ENCODE measurements at places on chromosomes 4 and X.

- no peak overlapping the region for H3K4me3 ChIP-seq
- peak overlapping the region; percentile 36 for H3K27ac ChIP-seq
- peak; percentile 79 for DNase-seq
- H3K27me3 ChIP-seq, result peaks cover 12% of the 10 kb centered on the region
- H3K4me1 ChIP-seq, result peaks cover 12% of the 10 kb centered on the region
- H3K36me3 ChIP-seq, result peaks cover 59% of the 10 kb centered on the region
These were observed 41.7 kb downstream of the BCORL1 start for GRCh38 chrX:130024127-130024526.

DNA sequence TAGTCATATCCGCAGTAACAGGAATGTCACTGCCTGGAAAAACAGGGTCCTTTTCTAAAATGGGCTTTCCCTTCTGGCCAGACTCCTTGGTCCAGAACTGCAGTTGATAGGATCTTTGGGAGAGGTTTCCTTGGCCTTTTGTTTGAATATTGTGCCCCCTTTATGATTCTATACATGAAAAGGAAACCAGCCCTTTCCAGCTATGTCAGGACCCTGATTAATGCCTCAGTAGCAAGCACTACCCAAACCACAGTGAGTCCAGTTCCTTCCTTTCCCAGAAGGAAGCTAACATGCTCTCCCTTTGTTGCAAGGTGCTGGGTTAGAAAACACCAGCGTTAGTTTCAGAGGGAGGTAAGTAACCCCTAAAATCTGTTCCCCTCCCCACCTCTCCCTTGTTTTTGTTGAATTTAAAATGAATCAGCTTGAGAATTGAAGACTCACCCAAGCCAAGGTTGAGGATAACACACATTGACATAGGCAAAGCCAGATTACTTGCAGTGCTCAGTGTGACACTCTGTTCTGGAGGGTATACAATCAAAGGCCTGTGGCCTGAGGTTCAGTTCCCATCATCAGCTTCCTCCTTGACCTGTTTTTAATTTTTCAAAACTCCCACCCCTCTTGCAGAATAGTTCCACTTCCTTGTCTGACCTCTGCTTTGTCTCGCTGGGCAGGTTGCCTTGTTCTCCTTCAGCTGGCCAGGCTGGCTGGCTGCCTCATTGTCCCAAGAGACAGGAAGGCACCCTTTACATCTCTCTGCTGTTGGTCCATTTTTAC is 87.6 kb upstream of the PLAC1 start:
- no peak for DNase-seq
- no peaks in the 10 kb centered on the region for H3K36me3 ChIP-seq
- H3K27ac ChIP-seq, result no peak overlapping the region

GRCh38 chrX:136258951-136259350 is 7.8 kb upstream of the MAP7D3 start:
- no peak overlapping the region for H3K27ac ChIP-seq
- no peaks in the 10 kb centered on the region for H3K36me3 ChIP-seq
- peaks cover 8% of the 10 kb centered on the region for H3K27me3 ChIP-seq
- H3K4me1 ChIP-seq, result peaks cover 20% of the 10 kb centered on the region
- no peak for DNase-seq
- no peak overlapping the region for H3K4me3 ChIP-seq

DNA sequence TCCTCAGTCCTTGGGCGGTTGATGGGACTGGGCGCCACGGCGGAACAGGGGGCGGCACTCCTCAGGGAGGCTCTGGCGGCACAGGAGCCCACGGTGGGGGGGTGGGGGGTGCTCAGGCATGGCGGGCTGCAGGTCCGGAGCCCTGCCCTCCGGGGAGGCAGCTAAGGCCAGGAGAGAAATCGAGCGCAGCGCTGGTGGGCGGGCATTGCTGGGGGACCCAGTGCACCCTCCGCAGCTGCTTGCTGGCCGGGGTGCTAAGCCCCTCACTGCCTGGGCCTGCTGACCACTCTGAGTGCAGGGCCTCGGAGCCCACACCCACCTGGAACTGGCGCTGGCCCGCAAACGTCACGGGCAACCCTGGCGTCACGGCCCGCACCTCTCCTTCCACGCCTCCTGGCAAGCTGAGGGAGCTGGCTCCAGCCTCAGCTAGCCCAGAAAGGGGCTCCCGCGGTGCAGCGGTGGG is 164.9 kb upstream of the AGA start:
- no peaks in the 10 kb centered on the region for H3K27me3 ChIP-seq
- H3K4me3 ChIP-seq, result no peak overlapping the region
- DNase-seq, result no peak

DNA sequence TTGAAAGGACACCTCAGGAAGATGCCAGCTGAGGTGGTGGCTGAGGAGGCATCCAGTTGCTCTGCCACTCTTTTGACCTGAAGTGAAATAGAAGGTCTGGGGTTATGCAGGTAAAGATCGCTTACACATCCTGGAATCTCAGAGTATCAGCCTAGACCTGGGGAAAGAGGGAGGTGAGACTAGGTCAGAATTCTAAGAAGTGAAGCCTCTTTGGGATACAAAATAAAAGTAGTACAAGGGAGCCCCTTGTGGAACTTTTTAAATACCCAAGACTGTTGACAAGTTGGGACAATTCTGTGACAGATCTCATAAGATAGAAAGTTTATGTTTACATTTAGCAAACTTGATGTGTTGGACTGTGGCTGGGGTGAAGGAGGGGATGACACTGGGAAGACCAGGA is 263.1 kb downstream of the SPRY1 start:
- peaks cover 11% of the 10 kb centered on the region for H3K27me3 ChIP-seq
- H3K36me3 ChIP-seq, result peaks cover 3% of the 10 kb centered on the region
- no peak overlapping the region for H3K27ac ChIP-seq

DNA sequence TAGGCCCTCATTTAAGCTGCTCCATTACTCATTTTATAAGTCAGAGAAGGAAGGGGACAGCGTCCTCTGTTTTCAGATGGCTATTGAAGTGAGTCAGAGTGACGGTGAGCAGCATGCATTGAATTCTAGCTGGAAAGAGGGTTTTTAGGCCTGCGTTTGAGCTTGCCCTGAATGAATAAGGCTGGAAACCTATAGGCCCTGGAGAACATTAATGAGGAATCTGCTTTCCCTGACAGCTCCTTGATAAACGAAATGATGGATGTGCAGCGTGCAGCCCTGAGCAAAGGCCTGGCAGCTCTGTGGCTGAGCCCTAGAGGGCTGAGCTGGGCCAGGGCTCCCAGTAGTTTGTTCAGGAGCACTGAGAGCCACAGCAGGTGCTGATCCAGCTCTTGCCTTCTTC is 33.4 kb downstream of the TBL1X start:
- DNase-seq, result no peak
- H3K36me3 ChIP-seq, result peaks cover 34% of the 10 kb centered on the region
- H3K4me3 ChIP-seq, result no peak overlapping the region
- H3K27me3 ChIP-seq, result peaks cover 2% of the 10 kb centered on the region
- peaks cover 18% of the 10 kb centered on the region for H3K4me1 ChIP-seq

GRCh38 chr4:1309261-1310010 is 19.7 kb downstream of the MAEA start:
- H3K27ac ChIP-seq, result peak overlapping the region; percentile 85
- peak; percentile 67 for DNase-seq
- H3K36me3 ChIP-seq, result peaks cover 64% of the 10 kb centered on the region

- no peak overlapping the region for H3K4me3 ChIP-seq
- H3K27ac ChIP-seq, result no peak overlapping the region
- H3K4me1 ChIP-seq, result no peaks in the 10 kb centered on the region
These were observed 102.0 kb downstream of the SORBS2 start for GRCh38 chr4:185709802-185710486.

- DNase-seq, result no peak
- H3K27me3 ChIP-seq, result peaks cover 49% of the 10 kb centered on the region
- peaks cover 13% of the 10 kb centered on the region for H3K4me1 ChIP-seq
- H3K36me3 ChIP-seq, result no peaks in the 10 kb centered on the region
- no peak overlapping the region for H3K27ac ChIP-seq
These were observed 485 bp downstream of the AADAT start for GRCh38 chr4:170089274-170089667.

- no peaks in the 10 kb centered on the region for H3K36me3 ChIP-seq
- no peak overlapping the region for H3K4me3 ChIP-seq
- no peaks in the 10 kb centered on the region for H3K4me1 ChIP-seq
- no peak overlapping the region for H3K27ac ChIP-seq
- peaks cover 7% of the 10 kb centered on the region for H3K27me3 ChIP-seq
These were observed 71.9 kb upstream of the FAM9A start for GRCh38 chrX:8873102-8873501.

DNA sequence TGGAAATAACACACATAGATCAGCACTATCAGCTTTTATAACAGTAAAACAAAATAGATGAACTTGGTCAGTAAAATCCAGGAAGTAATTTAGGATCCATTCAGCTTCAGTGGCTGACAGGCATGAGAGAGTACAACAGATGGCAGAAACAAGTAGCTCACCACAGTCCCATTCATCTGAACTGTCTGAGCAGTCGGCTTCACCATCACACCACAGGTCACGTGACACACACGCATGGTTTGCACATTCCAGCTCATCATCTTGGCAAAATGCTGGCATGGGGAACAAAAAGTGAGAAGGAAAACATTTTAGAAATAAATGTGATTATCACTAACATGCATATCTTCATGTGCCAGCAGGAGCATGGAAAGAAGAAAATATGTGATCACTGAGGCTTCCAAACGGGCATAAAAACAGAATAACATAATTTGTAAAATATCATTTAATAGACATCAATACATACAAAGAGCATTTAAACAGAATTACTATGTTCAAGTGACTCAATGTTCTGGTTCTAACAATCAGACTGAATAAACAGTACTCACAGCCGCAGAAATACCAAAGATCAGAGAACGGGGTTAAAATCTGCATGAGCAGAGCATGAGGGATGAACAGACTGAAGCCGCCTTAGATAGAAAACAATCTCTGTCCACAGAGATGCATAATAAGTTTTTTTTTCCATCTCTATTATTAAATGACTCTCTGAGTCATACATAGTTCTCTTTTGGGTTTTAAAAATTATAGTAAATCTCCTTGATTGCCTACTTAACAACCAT is 158.1 kb downstream of the ATP10D start:
- no peaks in the 10 kb centered on the region for H3K4me1 ChIP-seq
- DNase-seq, result no peak
- no peak overlapping the region for H3K4me3 ChIP-seq
- no peak overlapping the region for H3K27ac ChIP-seq
- H3K27me3 ChIP-seq, result peaks cover 16% of the 10 kb centered on the region

DNA sequence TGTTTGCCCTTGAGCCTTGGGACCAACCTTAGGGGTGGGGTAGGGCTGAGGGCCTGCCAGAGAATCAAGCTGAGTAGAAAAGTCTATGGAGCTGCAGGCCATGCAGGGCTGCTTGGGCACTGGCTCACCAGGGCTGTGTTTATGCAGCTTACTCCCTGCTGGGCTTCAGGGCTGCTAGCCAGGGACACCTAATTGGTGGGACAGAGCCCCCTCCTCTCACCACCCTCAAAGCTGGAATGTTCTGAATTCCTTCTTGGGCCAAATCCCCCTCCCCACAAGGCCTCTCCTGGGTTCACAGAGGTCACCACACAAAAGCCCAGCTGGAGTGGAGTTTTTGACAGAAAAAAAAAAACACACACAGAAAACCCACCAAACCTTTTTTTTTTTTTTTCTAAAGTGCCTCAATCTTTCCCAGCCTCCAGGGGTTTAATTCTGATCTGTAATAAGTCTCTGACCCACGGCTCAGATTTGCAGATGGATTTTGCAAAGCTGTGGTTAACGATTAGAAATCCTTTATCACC is at the start of gene CLDN2:
TSS of gene CLDN2 (plus strand) at position 471 of the 521 bp plus-strand sequence. CDS start 7,827 bp downstream, outside the sequence.
- H3K4me1 ChIP-seq, result peaks cover 19% of the 10 kb centered on the region
- DNase-seq, result no peak
- H3K27ac ChIP-seq, result no peak within 1 kb of the TSS
- peaks cover 23% of the 10 kb centered on the region for H3K27me3 ChIP-seq
- no peaks in the 10 kb centered on the region for H3K36me3 ChIP-seq
- H3K4me3 ChIP-seq, result no peak within 1 kb of the TSS

DNA sequence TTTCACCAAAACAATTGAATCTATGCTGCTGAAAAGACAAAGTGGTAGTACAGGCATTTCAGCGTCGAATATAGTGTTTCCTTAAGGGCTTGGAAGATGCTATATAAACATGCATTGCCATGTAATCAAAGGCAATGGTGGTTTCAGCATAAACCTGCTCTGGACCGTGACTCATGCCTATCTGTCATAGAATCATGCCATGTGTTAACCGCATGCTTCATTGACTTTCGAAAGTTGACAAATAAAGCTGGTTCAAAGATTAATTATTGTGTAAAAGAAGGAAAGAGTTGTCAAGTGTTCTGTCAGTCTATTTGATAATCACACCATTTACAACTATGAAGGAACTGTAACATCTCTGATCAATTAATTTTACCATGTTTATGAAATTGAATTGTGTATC is 83.2 kb downstream of the FUNDC1 start:
- H3K4me3 ChIP-seq, result no peak overlapping the region
- no peaks in the 10 kb centered on the region for H3K4me1 ChIP-seq
- peaks cover 61% of the 10 kb centered on the region for H3K27me3 ChIP-seq
- H3K36me3 ChIP-seq, result no peaks in the 10 kb centered on the region
- H3K27ac ChIP-seq, result no peak overlapping the region

- peaks cover 39% of the 10 kb centered on the region for H3K36me3 ChIP-seq
- H3K4me1 ChIP-seq, result peaks cover 21% of the 10 kb centered on the region
- peak overlapping the region; percentile 100 for H3K4me3 ChIP-seq
- no peaks in the 10 kb centered on the region for H3K27me3 ChIP-seq
- peak overlapping the region; percentile 99 for H3K27ac ChIP-seq
These were observed 619 bp upstream of the LRBA start for GRCh38 chr4:151015459-151016347.

GRCh38 chr4:48297256-48297846 is 27.7 kb upstream of the TEC start:
- H3K4me3 ChIP-seq, result no peak overlapping the region
- H3K36me3 ChIP-seq, result no peaks in the 10 kb centered on the region
- peaks cover 11% of the 10 kb centered on the region for H3K4me1 ChIP-seq
- H3K27ac ChIP-seq, result no peak overlapping the region
- peaks cover 10% of the 10 kb centered on the region for H3K27me3 ChIP-seq
- no peak for DNase-seq

DNA sequence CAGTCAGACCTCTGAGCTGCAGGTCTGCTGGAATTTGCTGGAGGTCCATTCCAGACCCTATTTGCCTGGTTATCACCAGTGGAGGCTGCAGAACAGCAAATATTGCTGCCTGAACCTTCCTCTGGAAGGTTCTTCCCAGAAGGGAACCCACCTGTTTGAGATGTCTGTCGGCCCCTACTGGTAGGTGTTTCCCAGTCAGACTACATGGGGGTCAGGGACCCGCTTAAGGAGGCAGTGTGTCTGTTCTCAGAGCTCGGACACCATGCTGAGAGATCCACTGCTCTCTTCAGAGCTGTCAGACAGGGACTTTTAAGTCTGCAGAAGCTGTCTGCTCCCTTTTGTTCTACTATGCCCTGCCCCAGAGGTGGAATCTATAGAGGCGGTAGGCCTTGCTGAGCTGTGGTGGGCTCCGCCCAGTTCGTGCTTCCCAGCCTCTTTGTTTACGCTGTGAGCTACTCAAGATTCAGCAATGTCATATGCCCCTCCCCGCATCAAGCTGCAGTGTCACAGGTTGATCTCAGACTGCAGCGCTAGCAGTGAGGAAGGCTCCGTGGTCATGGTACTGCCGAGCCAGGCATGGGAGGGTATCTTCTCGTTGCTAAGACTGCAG is 44.1 kb upstream of the KDR start:
- H3K36me3 ChIP-seq, result no peaks in the 10 kb centered on the region
- no peak for DNase-seq
- peaks cover 31% of the 10 kb centered on the region for H3K27me3 ChIP-seq
- no peak overlapping the region for H3K4me3 ChIP-seq
- H3K4me1 ChIP-seq, result no peaks in the 10 kb centered on the region

GRCh38 chrX:1226249-1226648 is 13.8 kb upstream of the CRLF2 start:
- no peak overlapping the region for H3K27ac ChIP-seq
- H3K4me3 ChIP-seq, result no peak overlapping the region
- no peaks in the 10 kb centered on the region for H3K27me3 ChIP-seq
- no peak for DNase-seq

Measured in activated T-cell treated with anti-CD3 and anti-CD28 coated beads, Interleukin-2, amount 50 U/mL, for 24 hours (primary cell).